ENCODE measurements at places on chromosomes 4 and X. TPM values are rescaled to one million over a fixed set of nuclear protein-coding genes. Genes with fewer than 3 reads are reported as not detected.

Gene SRPX2
- total RNA-seq: not detected

Gene NPY2R
- total RNA-seq: 0.09 TPM

DNA sequence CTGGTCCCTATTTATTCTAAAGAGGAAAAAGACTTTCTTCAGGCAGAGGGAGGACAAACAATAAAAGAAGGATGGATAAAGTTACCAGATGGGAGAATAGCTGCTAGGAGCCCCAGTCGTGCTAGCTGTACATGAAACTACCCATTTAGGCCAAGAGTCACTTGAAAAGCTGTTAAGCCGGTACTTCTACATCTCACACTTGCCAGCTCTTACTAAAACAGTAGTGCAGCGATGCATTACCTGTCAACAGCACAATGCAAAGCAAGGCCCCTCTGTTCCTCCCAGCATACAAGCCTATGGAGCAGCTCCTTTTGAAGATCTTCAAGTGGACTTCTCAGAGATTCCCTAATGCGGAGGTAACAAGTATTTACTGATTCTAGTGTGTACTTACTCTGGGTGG is 1138.8 kb downstream of the ARAP2 start:
- H3K4me1 ChIP-seq: no peaks in the 10 kb centered on the region
- no peaks in the 10 kb centered on the region for H3K27me3 ChIP-seq
- H3K4me3 ChIP-seq: no peak overlapping the region
- H3K27ac ChIP-seq: no peak overlapping the region
- H3K36me3 ChIP-seq: no peaks in the 10 kb centered on the region

GRCh38 chr4:147361726-147362125 is 119.2 kb upstream of the EDNRA start:
- H3K4me3 ChIP-seq: no peak overlapping the region
- peaks cover 4% of the 10 kb centered on the region for H3K36me3 ChIP-seq
- H3K4me1 ChIP-seq: no peaks in the 10 kb centered on the region
- DNase-seq: no peak

Gene CXCR3
- not detected for total RNA-seq

Gene STARD8
- total RNA-seq: 0.39 TPM

Gene GYPE
- not detected for total RNA-seq

Gene RAB40A
- total RNA-seq: not detected

DNA sequence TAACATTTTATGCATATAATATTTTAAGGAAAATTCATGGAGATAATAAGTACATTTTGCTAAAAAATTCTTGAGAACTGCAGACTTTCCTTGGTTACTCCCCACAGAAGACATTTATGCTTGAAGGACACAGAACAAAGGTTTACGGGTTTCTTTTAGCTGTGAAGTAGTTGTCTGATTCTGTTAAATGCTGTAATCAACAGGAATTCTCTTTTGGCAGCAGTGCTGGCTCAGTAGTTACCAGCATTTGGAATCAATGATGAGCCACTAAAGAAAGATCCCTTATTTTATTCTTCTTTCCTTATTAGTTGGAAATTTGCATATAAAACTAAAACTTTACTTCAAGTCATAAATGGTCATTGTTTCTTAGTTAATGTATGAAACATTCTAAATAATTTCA is 199.3 kb upstream of the FAT4 start:
- no peak for DNase-seq
- H3K4me1 ChIP-seq: no peaks in the 10 kb centered on the region
- no peaks in the 10 kb centered on the region for H3K36me3 ChIP-seq
- H3K27me3 ChIP-seq: no peaks in the 10 kb centered on the region
- no peak overlapping the region for H3K4me3 ChIP-seq

- H3K27me3 ChIP-seq: no peaks in the 10 kb centered on the region
- no peaks in the 10 kb centered on the region for H3K36me3 ChIP-seq
- DNase-seq: no peak
- H3K4me3 ChIP-seq: no peak overlapping the region
Measured at GRCh38 chr4:4766564-4766963, 92.9 kb upstream of the MSX1 start.

Gene GAGE13
- not detected for total RNA-seq

DNA sequence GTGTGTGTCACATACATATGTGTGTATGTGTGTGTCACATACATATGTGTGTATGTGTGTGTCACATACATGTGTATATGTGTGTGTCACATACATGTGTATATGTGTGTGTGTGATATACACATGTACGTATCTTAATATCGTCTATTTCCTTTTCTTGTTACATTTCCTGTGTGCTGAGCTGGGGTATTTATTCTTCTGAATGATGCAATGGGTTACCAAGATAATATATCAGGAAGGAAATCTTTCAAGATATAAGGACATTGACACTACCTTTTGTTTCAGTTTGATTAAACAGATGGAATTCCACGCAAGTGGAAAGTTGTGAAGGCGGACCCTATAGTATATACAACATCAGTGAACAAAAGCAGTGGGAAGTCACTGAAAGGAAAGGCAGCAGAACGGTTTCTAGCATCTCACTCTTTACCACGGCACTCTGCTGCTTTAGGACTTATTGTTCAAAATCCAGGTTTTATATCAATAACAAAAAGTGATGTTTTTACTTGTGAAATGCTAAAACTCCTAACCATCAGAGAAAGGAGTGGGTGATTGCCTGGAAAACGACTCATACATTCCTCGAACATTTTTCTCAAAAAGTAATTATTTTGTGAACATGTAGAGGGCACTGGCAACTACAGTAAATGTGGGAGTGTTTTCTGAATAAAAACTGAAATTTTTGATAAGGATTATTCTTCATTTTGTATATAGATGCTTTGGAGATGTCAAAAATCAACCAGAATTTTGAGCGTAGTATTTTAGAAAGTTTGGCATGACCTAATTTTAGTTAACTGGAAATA is 43.1 kb upstream of the IL21 start:
- H3K36me3 ChIP-seq: no peaks in the 10 kb centered on the region
- DNase-seq: no peak
- no peak overlapping the region for H3K4me3 ChIP-seq
- no peak overlapping the region for H3K27ac ChIP-seq
- no peaks in the 10 kb centered on the region for H3K4me1 ChIP-seq
- no peaks in the 10 kb centered on the region for H3K27me3 ChIP-seq

- H3K4me3 ChIP-seq: no peak overlapping the region
- H3K36me3 ChIP-seq: no peaks in the 10 kb centered on the region
Measured at GRCh38 chr4:32574803-32575202, 1854.6 kb downstream of the PCDH7 start.

- peaks cover 40% of the 10 kb centered on the region for H3K36me3 ChIP-seq
- no peaks in the 10 kb centered on the region for H3K4me1 ChIP-seq
- no peak overlapping the region for H3K27ac ChIP-seq
- no peaks in the 10 kb centered on the region for H3K27me3 ChIP-seq
- H3K4me3 ChIP-seq: no peak overlapping the region
Measured at GRCh38 chrX:63488546-63489373, 137.6 kb upstream of the SPIN4 start.

DNA sequence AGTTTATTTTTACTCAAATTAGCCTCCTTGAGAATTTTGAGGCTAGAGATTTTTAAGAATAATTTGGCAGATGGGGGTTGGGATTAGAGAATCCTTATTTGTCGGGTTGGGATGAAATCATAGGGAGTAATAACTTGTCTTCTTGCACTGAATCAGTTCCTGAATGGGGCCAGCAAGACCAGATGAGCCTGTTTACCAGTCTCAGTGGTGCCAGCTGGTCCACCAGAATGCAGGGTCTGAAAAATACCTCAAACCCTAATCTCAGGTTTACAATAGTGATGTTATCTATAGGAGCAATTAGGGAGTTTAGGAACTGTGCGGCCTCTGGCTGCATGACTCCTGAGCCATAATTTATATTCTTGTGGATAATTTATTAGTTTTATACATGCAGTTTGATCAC is 705.9 kb upstream of the AGA start:
- H3K36me3 ChIP-seq: no peaks in the 10 kb centered on the region
- no peak for DNase-seq
- H3K27ac ChIP-seq: no peak overlapping the region
- no peaks in the 10 kb centered on the region for H3K4me1 ChIP-seq
- no peak overlapping the region for H3K4me3 ChIP-seq

Gene C4orf51
- 6.0 TPM for total RNA-seq

GRCh38 chr4:186728631-186729271 is 5.1 kb upstream of the FAT1 start:
- no peak for DNase-seq
- H3K27me3 ChIP-seq: no peaks in the 10 kb centered on the region
- no peak overlapping the region for H3K27ac ChIP-seq
- 0 out of 3 replicates have a peak, but pooled peaks cover 1% of the 10 kb centered on the region for H3K36me3 ChIP-seq
- no peak overlapping the region for H3K4me3 ChIP-seq
- no peaks in the 10 kb centered on the region for H3K4me1 ChIP-seq

- H3K36me3 ChIP-seq: peaks cover 1% of the 10 kb centered on the region
- H3K4me3 ChIP-seq: no peak overlapping the region
- DNase-seq: no peak
- H3K27ac ChIP-seq: no peak overlapping the region
Measured at GRCh38 chr4:130257271-130257670, 1161.3 kb downstream of the C4orf33 start.

Gene ARSJ
- total RNA-seq: 1.1 TPM

DNA sequence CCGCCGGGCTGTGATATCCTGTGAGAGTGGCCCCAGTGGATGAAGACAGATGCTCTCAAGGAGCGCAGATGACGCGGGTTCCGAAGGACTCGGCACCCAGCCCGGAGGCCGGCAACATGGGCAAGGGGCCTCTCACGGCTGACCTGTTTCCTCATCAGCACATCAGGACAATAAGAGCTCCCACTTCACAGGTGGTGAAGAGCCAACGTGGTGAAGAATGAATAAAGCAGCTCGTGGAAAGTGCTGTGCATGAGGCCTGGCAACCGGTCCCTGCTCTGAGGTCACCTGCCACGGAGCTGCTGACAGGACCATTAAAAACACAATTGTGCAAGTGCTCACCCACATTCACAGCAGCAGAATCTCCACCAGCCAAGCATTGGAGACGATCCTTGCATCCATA is 22.9 kb downstream of the ABLIM2 start:
- no peaks in the 10 kb centered on the region for H3K27me3 ChIP-seq
- H3K4me1 ChIP-seq: no peaks in the 10 kb centered on the region
- H3K27ac ChIP-seq: no peak overlapping the region
- H3K36me3 ChIP-seq: peaks cover 3% of the 10 kb centered on the region

Gene XAGE2
- total RNA-seq: not detected

DNA sequence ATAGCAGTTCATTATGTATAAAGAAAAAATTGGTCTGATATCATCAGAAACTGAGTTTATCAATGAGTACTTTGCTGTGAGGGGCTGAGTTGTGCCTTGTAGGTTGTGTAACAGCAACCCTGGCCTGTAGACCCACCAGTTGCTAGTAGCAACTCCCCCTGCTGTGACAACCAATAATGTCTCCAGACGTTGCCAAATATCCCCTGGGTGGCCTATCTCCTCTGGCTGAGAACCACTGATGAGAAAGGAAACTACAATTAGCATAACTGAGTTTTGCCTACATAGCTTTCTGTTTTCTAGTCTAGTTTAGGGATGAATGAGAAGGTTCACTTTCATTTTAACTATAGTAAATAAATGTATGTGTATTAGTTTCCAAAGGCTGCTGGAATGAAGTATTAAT is 234.1 kb downstream of the CPE start:
- H3K4me1 ChIP-seq: peaks cover 3% of the 10 kb centered on the region
- H3K27me3 ChIP-seq: no peaks in the 10 kb centered on the region
- no peaks in the 10 kb centered on the region for H3K36me3 ChIP-seq

DNA sequence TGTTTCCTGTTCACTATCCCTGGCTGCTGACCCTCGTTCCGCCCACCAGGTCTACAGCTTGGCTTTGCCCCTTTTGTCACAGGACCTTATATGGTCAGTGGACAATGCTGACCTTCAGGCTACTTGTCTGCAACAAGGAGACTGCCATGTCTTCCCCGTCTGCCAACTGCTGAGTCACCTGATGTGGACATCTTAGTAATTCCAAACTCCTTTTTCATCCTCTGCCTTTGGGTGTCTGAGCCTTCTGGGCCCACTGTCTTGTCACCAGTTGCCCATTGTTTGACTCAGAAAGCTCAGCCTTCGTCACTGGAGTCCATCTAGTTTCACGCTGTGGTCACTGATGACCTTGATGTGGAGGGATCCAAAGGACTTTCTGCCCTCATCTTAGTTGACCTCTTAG is 30.2 kb downstream of the GPRIN3 start:
- no peaks in the 10 kb centered on the region for H3K4me1 ChIP-seq
- no peak overlapping the region for H3K4me3 ChIP-seq
- no peaks in the 10 kb centered on the region for H3K36me3 ChIP-seq
- H3K27ac ChIP-seq: no peak overlapping the region

Gene XKRX
- 0.44 TPM for total RNA-seq

DNA sequence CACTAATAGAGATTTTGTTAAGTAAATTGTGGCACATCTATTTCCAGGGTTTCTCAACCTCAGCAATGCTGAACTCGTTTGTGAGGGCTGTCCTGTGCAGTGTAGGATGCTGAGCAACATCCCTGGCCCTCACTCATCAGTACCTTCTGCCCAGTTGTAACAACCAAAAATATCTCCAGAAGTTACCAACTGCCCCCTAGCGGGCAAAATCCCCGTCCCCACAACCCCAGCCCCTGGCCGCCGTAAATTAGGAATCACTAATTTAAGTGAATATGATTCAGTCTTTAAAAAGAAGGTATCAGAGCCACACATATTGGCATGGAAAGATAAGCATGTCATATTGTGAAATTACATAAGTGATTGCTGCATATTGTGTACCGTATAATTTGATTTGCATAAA is 123.4 kb downstream of the ASB9 start:
- H3K4me3 ChIP-seq: no peak overlapping the region
- H3K4me1 ChIP-seq: no peaks in the 10 kb centered on the region
- H3K27me3 ChIP-seq: no peaks in the 10 kb centered on the region
- no peak overlapping the region for H3K27ac ChIP-seq

Gene DDIT4L
- 2.1 TPM for total RNA-seq

GRCh38 chr4:85477534-85477933 is 2.6 kb downstream of the ARHGAP24 start:
- H3K27me3 ChIP-seq: no peaks in the 10 kb centered on the region
- no peaks in the 10 kb centered on the region for H3K36me3 ChIP-seq
- no peaks in the 10 kb centered on the region for H3K4me1 ChIP-seq
- DNase-seq: no peak

- H3K36me3 ChIP-seq: no peaks in the 10 kb centered on the region
- H3K27me3 ChIP-seq: no peaks in the 10 kb centered on the region
- no peak overlapping the region for H3K27ac ChIP-seq
- no peak overlapping the region for H3K4me3 ChIP-seq
Measured at GRCh38 chr4:42965326-42965725, 72.8 kb downstream of the GRXCR1 start.

DNA sequence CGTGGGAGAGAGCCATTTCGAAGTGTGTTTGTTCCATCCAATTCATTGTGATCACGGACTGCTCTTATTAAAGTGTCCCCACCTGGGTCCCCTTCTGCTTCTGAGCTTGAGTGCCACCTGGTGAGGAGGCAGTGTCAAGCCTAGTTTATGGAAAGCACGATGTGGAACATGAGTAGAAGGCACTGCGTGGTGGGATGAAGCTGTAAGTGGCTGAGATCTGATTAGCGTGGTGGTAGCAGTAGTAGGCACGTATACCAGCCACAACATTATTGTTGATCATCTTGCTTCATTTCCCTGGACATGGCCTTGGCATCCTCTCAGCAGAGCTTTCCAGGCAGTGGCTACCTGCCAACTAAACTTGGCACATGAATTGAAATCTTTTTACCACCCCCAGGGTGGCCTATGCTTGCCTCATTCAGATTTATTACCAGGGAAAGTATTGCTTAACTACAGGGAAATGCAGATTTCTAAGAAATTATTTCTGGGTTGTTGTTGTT is 46.4 kb downstream of the GPAT3 start:
- no peak for DNase-seq
- no peaks in the 10 kb centered on the region for H3K36me3 ChIP-seq
- no peaks in the 10 kb centered on the region for H3K27me3 ChIP-seq
- no peak overlapping the region for H3K4me3 ChIP-seq
- H3K4me1 ChIP-seq: no peaks in the 10 kb centered on the region

GRCh38 chrX:117840645-117841044 is 276.0 kb downstream of the KLHL13 start:
- no peak overlapping the region for H3K4me3 ChIP-seq
- DNase-seq: no peak
- H3K27ac ChIP-seq: no peak overlapping the region

Gene N4BP2
- total RNA-seq: 36.4 TPM

Gene COX7B2
- not detected for total RNA-seq

All from H9 (cell line).